Heart left ventricle (tissue), 16 donors: ENCODE measurements at places on chromosomes 11 and 22. TPM values are rescaled to one million over a fixed set of nuclear protein-coding genes. Genes with fewer than 3 reads are reported as not detected.

DNA sequence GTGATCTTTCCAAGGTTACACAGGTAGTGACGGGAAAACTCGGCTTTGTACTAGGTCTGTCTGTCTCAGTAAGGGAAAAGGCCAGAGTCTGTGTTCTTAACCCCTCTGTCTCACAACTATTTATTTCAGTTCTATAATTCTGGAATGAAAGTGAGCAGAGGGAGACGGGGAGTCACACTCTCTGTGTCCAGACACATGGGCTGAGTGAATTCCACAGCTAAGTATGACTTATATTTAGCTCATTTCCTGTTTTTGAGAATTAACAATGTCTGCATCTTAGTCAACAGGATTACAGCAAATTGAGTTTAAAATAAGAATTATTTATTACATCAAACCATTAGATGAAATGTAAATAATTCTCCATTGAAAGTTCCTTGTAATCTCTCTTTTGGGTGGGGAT is 62.5 kb upstream of the OR4B1 start:
- no peak for DNase-seq

Gene FGF19
- not detected for total RNA-seq

GRCh38 chr22:47784367-47784983 is 1022.0 kb downstream of the TBC1D22A start:
- DNase-seq, result no peak

DNA sequence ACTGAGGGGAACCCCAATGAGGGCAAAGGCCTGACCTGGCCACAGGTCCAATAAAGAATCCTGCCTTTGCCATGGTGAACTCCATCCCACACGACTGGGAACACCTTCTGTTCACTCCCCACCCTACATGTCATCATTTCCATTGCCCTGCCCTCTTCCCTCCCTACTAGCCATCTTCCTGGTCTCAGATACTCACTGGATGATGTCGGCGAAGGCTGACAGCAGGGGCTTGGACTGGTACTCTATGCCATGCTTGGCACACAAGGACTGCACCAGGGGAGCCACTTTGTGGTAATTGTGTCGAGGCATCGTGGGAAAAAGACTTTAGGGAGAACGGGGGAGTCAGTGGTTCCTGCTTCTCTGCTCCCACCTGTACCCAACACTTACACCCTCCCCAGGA is 9.9 kb downstream of the FEN1 start:
- no peak for DNase-seq

GRCh38 chr22:17990147-17990546 is 34.2 kb downstream of the MICAL3 start:
- no peak for DNase-seq

DNA sequence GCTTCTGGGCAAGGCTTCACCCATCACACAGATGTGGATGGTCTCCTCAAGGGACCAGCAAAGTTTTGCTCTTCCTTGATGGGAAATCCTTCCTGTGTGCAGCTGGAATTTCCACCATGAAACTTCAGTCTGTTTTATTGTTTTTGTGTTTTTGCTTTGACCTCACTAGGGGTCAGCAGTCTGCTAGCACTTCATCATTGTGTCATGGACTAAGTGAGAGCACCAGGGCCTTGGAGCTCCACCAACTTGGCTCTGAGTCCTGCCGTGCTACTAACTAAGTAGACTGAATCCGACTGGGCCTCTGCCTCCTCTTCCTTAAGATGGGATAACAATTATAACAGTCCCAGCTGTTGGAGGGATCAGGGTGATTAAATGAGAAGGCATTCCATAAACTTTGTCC is 305.8 kb upstream of the NCAM1 start:
- peak; percentile 85 for DNase-seq

GRCh38 chr11:45934580-45935318 is 12.3 kb downstream of the LARGE2 start:
- DNase-seq, result no peak

DNA sequence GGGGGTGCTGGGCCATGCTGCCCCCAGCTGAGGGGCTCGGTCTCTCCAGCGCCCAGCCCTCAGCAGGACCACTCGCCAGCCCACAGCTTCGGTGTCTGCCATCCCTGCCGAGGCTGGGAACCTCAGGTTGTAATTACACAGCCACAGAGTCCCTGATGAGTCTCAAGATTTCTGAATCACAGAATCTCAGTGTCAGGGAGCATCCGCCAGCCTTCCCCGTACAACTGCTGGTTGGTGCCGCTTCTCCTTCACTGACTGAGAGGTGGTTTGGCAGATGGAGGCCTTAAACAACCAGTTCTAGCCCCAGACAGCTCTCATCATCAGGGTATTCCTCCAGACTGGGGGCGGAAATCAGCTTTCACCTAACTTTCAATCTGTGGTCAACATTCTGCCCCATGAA is 13.7 kb downstream of the PHF21B start:
- DNase-seq, result no peak

GRCh38 chr11:120079750-120080610 is 57.9 kb downstream of the TRIM29 start:
- no peak for DNase-seq

GRCh38 chr22:50438305-50439275 is 36.2 kb downstream of the SBF1 start:
- DNase-seq, result peak; percentile 22

Gene PDXP
- 25.9 TPM for total RNA-seq

Gene SMIM35
- not detected for total RNA-seq

DNA sequence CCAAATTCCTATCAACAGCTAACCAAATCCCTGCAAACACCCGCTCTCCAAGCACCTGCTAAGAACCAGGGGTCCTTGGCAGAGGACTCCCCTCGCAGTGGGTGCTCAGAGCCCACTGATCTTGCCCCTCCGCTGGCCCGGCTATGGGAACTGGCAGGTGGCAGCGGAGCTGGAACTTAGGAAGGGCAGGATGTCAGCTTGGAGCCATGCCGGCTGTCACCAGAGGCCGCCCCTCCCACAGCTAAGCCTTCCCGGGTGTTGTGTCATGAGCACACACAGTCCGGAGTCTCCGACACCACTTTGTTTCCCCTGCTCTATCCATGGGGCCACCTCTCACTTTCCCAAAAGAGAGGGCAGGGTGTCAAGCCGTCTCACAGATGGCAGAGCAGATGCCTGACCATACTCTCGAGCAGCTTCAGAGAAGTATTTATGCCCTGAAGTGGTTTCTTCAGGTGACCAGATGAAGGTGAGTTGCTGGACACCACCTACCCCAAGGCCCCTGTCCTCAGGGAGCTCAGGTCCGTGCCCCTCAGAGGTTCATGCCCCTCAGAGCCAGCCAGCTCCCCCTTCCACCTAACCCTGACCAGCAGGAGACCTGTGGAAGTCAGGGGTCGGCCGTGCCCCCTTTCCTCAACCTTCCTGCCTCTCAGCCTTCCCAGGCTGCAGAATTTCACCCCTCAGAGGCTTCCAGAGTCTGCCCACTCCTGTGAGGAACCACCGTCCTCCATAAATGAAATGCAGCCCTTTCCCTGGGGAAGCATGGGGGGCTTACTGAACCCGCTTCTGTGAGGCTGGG is 545.7 kb upstream of the B3GAT1 start:
- no peak for DNase-seq

Gene UBQLNL
- total RNA-seq, result not detected

Gene TMEM45B
- total RNA-seq, result not detected

DNA sequence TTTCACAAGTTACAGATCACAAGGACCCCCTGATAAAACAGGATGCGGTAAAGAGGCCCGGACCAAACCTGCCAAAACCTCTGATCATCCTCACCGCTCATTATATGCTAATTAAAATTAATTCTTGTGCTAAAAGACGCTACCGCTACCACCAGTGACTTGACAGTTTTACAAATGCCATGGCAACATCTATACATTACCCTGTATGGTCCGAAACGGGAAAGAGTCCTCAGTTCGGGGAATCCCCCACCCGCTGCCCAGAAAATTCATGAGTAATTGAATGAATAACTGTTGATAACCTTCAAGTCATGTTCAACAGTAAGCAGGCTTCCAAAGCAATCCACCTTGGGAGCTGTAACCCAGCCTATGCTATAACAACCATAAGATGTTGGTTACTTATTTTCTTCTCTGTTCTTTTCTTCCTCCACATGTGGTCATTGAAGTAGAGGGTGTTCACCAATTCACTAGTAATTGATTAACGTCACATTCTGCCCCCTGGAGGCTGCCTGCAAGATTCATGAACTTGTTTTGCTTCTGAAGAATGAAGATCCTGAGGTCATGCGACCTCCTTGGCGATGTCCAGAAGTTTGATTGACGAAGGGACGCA is 20.6 kb downstream of the APOBEC3H start:
- DNase-seq, result no peak

Gene TUB
- 17.3 TPM for total RNA-seq

DNA sequence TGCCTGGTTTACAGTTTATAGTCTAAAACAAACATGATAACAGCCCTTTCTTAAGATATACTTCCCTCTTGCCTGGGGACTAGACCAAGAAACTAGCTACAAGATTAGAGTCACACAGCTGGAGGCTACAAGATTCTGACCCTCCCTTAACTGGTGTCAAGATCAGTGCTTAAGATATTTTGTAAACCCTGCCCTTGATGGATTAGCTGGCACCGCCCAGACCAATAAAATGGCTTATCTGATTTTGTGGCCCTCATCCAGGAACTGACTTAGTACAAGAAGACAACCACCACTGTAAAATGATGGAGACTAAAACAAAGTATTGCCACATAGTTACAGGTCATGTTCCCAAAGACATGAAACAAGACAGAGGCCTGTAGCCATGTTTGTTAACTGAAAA is 53.4 kb downstream of the FAM181B start:
- DNase-seq, result no peak

Gene CREB3L1
- 23.3 TPM for total RNA-seq

Gene ENDOD1
- 9.7 TPM for total RNA-seq

Gene DMC1
- 2.4 TPM for total RNA-seq

Gene SMTNL1
- total RNA-seq, result not detected

Gene VPS37C
- 20.6 TPM for total RNA-seq

DNA sequence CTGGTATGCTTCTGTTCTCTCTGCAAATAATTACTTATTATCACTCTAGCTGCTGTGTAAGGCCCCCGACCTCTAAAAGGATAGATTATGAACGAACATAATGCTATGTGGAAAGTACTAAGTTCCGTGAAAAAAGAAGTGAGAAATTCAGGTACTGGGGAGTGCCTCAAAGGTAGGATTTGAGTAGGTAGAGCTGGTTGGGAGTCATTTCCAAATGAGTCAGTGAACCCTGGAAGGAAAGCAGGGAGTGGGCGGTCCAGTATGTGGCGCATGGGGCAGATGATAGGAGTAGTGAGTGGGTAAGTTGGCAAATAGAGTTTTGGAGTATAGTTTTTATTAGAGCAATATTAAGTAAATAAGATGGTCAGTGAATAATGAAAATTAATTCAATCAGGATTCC is 2.4 kb downstream of the ZC3H12C start:
- no peak for DNase-seq

DNA sequence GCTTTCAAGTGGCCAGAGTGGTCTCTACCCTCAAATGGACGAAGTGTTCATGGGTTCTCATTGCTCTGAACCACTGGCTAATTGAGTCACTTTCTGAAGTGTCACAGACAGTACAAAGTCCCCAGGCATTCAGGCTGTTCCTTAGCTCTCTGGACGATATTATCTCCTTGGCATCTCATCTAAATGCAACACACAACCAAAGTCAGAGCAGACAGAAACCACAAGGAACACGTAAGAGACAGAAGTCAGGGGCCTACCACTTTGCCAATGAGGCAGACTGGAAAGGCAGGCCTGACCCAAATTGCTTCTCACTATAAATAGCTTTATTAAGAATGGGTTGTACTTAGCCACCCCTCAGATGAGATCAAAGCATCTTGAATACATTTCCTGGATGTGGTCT is 29.0 kb upstream of the LDLRAD3 start:
- DNase-seq, result no peak

Gene KCTD14
- not detected for total RNA-seq

- DNase-seq, result no peak
These were observed 77.6 kb upstream of the ANO3 start for GRCh38 chr11:26254378-26254777.

Gene KCNK7
- total RNA-seq, result 0.29 TPM

DNA sequence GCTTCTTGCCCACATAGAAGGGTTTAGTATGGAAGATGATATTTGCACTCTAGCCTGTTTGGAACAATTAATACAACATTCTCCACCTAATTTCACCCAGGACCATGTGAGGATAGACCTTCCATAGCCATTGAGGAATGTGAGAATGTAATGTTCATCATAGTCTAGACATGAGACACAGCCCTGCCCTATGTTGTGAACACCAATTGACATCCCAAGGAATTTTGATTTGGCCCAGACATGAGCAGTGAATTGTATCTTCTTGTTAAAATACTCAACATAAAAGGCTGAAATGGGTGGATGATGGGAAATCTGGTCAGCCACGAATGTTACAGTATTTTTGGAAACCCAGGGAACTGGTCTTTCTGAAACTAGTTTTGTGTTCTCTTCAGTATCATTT is 892.3 kb upstream of the CHORDC1 start:
- DNase-seq, result no peak
